ENCODE measurements at places on chromosomes 11 and 22.

DNA sequence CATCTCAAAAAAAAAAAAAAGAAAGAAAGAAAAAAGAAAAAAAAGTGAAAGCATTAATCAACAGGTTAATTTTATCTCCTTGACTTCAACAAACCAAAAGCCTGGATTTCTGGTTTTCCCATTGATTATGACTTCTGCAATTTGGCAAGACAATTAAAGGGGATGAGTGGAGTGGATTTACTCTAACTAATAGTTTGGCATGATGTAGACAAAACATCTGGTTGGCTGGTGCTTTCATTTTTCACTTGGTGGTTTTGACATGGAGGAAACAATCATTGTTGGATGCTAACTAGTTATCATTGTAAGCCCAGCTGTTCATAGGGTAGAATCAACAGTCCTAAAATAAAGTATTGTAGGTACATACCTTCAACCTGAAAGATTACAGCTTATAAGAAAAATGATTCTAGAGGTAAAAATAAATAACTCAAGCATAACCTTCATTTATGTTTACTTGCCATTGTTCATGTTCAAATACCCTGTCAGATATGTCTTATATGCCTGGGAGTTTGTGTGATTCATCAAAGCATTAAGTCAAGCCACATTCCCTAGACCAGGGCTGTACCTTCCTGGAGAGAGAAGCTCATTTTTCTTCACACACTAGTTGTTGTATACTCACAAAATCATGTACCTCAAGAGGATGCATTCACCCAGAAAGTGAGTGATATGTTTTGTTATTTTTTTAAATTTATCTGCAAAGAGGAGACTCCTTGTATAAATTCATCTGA lies 15.1 kb downstream of the FIBIN start:
- no peak for DNase-seq

DNA sequence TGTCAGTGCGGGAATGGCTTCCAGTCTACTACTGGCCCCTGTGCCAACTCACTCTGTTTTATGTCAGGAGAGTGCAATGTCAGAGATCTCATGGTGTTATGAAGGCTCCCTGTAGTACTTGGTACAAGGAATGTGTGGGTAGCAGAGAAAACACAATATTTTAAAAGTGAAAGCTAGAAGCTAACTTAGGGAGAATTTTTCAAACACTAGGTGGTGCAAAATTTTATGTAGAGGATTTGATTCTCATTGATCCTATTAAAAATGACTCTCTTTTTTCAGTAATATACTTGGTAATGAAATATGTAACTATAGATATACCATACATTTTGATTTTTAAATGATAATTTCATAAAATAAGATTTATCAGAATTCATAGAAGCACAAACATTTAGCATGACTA lies 134.7 kb downstream of the JRKL start:
- no peak for DNase-seq

DNA sequence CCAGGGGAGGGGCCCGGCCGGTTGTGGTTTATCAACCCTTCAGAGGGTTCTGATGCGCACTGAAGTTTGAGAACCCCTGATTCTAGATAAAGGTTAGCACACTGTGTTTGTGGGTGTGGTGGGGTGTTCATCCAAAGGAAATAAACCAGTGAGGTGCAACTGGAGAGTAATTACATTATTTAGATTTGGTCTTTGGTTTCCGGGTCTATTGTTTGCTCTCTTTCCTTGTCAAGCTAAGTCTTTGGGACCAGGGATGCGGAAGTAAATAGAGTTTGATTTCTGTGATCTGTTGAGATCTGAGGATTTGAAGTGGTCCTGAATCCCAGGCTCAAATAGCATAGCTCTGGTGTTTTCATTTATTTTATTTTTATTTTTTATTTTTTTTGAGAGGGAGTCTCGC lies 50.5 kb upstream of the CLMP start:
- no peak for DNase-seq

- peak; percentile 7 for DNase-seq
Observed at GRCh38 chr11:76512851-76513653, 68.2 kb downstream of the EMSY start.

DNA sequence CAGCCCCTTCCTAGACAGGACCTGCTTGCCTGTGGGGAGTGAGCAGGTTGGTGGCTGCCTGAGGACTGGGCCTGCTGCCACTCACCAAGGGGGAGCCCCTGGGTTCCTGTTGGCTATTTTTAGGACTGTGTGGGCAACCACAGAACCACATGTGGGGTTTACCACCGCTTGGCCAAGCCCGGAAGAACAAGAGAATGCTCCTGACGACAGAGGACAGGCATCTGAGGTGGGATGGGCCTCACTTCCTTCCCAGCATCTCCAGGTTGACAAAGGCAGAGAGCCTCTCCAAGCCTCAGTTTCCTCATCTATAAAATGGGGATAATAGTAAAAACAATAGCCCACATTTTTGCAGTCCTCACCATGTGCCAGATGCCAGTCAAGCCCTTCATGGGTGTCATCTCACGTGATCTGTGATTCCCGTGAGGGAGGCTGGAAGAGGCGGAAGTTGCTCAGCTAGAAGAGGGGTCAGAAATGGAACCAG lies 43.6 kb downstream of the LRRC32 start:
- DNase-seq, result no peak

DNA sequence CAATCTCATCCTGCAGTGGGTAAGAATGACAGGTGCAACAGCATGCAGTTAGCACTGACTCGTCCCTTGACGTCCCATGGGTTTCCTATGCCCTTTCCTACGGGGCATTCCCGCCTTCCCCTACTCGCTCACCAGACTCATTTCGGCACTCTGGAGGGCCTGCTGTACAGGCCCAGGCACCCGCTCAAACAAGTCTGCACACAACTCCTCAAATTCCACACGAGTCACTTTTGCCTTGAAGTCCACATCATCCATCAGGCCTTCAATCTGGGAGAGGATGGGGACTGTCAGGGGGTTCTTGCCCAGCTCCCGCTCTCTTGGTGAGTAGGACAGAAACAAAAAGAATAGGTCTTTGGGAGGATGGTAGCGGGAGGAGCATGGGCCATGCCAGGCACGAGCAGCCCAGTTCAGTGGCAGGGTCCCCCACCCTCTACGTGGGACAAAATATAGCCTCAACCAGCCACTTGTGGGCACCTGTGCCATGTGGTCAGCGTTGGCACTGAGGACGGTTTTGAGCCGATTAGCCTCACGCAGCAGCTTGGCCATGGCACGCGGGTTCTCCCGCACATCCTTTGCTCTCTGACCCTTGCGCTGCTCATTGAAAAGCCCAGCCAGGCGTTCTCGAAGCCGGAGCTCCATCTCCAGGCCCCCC lies 4.7 kb downstream of the HYOU1 start:
- no peak for DNase-seq

GRCh38 chr22:37043828-37044538 lies 7.6 kb upstream of the KCTD17 start:
- DNase-seq, result no peak

DNA sequence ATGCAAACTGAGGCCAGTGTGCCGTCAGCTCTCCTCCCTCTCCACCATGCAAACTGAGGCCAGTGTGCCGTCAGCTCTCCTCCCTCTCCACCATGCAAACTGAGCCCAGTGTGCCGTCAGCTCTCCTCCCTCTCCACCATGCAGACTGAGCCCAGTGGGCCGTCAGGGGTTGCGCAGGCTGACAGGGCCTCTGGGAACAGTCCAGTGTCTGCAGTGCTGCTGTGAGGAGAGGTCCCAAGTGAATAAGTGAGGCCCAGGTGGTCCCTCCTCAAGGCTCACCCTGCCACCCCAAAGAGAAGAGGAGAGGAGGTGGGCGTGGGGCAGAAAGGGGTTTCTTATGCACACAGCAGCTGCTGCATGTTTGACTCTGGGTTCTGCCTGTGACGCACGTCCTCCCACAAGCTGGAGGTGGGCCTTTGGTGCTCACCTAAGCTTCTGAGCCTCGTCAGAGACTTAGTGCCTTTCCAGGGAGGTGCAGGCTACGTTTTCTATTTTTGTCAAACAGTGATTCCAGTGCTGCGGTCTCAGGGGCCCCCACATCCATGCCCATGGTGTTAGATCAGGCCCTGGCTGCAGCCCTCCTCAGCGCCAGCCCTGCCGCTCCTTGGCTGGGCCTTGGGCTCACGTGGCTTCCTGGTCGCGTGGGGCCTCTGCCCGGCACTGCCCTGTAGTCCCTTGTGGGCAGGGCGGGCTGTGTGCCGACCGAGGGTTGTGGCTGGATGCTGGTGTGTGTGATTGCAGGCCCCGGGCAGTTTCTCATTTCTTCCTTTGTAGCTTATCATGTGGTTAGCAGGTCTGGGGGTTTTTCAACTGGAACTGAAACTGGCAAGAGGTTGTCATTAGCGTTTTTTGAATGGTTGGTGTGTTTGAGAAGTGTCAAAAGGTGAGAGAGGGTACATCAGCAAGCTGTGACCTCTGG lies 7.1 kb downstream of the TPCN2 start:
- no peak for DNase-seq

GRCh38 chr11:128525411-128526243 lies 61.7 kb downstream of the ETS1 start:
- no peak for DNase-seq

DNA sequence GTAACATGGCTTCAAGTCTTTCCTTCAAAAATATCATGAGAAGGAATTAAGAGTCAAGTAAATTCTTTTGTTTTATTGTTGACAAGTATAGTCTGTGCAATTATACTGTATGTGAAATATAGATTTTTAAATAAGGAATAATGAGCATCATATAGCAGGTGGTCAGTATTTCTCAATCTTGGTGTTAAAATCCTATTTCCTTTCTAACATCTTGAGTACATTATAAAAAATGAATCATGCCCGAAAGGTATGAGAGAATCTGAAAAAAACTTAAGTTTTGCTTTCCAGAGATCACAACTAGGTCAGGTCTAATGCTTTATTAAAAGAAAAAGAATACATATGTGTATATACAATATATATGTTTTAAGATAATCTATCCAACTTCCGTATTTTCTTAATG lies 53.1 kb downstream of the KIF18A start:
- DNase-seq, result no peak

- no peak for DNase-seq
Observed at GRCh38 chr11:92907671-92908070, 61.8 kb upstream of the MTNR1B start.

DNA sequence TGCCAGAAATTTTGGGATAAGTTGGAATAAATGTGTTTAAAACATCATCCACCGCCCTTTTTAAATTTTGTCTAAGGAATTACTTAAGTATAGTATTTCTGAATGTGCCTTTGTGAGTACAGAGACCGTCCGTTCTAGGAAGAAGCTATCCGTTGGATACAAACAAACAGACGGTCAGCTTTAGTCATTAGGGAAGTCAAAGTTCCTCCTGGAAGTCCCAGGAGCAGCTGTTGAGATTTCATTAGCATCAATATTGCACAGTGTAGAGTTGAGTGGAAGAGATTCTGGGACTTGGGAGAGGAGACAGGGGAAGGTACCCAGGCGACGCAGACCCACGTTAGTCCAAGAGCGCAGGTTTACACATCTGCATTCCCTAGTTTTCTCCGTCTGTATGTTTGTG lies 15.7 kb upstream of the ADSL start:
- no peak for DNase-seq

DNA sequence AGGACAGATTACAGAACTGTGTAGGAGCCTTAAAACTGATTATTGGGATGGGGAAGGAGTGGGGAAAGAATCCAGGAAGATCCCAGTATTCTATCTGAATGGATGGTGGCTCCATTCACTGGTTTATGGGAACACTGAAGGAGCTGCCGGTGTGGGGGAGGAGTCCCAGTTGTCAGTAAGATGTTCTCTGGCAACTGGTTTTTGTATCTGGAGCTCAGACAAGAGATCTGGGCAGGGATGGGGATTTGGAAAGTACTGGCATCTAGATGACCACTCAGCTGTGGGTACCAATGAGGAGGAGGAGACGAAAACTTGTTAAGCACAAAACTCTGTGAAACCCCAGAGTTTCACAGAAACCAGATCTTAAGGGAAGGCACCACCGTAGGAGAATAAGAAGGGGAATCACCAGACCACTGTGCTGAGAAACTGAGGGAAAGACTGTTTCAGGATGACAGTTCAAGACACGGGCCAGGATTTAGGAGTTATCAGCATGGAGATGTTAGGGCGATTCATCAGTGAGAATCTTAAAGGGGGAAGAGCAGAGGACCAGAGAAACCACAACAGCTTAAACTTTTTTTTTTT lies 28.1 kb downstream of the LDLRAD3 start:
- DNase-seq, result no peak

GRCh38 chr22:46534901-46535630 lies 2.4 kb downstream of the CELSR1 start:
- no peak for DNase-seq

- DNase-seq, result no peak
Observed at GRCh38 chr22:40258501-40258915, 80.8 kb downstream of the TNRC6B start.

GRCh38 chr11:122763108-122763507 lies 75.2 kb upstream of the CRTAM start:
- no peak for DNase-seq

GRCh38 chr11:133934599-133935550 lies 21.9 kb downstream of the IGSF9B start:
- DNase-seq, result no peak

- DNase-seq, result peak; percentile 69
Observed at GRCh38 chr22:27377501-27378295, 423.9 kb downstream of the MN1 start.

DNA sequence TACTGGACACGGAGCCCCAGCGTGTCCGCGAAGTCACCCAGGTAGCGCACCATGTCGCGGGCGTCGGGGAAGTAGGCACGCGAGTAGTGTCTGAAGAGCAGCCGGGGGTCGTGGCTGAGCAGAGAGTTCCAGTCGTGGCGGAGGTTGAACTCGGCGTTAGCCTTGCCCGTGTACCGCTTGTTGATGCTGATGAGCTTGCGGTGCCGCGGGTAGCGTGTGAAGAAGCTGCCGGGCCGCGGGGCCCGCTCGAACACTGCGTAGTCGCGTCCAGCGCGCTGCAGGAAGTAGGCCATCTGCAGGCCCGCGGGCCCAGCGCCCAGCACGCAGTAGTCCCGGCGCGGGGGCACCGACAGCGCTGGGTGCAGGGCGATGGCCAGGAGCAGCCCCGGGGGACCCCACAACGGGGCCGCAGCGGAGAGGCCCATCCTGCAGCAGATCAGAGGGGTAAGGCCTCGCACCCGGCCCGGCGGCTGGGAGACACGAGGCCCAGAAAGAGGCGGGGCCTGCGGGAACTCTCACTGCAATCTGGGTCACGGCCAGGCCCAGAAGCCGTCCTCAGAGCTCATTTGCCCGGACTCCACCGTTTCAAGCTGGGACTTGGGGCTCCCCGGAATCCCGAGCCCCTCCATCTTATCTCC lies 723 bp downstream of the FOXRED2 start:
- no peak for DNase-seq

DNA sequence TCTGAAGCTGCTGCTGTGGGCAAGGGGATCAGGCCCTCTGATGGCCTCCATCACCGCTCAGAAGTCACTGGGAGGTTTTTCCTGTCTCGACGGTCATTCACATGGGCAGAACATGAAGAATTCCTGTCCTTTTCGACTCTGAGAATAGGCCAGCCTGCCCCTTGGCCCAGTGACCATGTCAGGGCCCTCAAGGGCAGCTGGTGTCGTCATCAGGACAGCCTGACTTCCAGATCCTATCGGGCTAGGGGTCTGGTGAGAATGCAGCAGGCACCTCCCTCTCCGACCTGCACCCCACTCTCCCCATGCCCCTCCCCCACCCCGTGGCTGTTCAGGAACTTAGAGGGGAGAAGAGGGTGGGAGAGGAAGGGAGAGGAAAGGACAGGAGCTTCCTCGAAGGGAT lies 3.6 kb downstream of the TP53I11 start:
- no peak for DNase-seq

Data from NCI-H446 (cell line).